ENCODE measurements at places on chromosomes 1 and 21.

GRCh38 chr1:25066256-25066655 is 136.2 kb upstream of the RUNX3 start:
- no peak for DNase-seq

DNA sequence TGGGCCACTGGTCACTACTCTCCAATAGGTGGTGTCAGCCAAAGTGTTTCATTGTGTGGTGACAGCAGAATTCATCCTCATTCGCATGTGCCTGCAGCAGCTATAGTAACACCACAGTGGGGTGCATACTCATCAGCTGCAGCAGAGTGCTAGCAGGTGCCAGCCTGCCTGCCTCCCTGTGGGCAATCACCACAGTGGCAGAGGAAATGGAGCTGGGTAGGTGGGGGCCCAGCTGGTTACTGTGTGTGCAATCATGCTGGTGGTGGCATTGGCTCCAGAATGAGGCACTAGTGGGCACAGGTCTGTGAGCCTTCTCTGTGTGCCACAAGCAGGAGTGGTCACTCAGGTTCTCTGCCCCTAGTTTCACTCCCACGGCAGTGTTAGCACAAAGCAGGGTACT is 579.2 kb downstream of the PTPRC start:
- no peak for DNase-seq

GRCh38 chr1:155834296-155834926 is 22.6 kb downstream of the GON4L start:
- DNase-seq: no peak

GRCh38 chr1:200733907-200734306 is 4.8 kb upstream of the CAMSAP2 start:
- DNase-seq: no peak

DNA sequence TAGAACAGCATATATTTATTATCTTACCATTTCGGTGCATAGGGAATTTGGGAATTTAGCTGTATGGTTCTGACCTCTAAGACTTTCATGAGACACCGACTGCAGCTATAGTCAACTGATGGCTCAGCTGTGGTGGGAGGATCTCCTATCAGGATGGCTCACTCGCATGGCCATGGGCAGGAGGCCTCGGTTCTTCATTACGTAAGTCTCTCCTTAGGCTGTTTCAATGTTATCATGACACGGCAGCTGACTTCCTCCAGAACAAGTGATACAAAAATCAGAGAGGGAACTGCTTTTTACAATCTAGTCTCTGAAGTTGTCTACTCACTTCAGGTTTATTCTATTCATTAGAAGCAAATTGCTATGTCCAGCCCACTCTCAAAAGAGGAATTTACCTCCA is 13.3 kb upstream of the CAPN8 start:
- no peak for DNase-seq

GRCh38 chr1:37486680-37487618 is 12.6 kb downstream of the ZC3H12A start:
- peak; percentile 64 for DNase-seq

- no peak for DNase-seq
Observed at GRCh38 chr1:171107262-171107940, 16.7 kb downstream of the FMO3 start.

DNA sequence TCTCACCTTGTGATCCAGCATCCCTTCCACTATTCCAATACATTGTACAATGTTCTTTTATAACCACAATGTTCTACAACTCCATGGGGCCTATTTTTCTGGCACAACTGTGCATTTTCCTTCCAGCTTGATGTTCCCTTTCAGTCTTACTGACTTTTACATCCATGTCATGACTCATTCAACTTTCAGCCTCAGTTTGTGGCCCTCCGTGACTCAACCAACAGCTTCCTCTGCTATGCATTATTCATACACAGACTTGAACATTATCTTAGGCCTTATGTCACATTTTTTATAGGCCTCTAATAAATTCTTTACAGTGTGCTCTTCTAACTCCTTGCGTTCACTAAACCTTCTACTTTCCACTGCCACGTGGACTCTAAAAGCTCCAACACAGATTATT is 119.4 kb upstream of the PRMT6 start:
- no peak for DNase-seq

- DNase-seq: no peak
Observed at GRCh38 chr1:3186526-3186921, 117.5 kb downstream of the PRDM16 start.

DNA sequence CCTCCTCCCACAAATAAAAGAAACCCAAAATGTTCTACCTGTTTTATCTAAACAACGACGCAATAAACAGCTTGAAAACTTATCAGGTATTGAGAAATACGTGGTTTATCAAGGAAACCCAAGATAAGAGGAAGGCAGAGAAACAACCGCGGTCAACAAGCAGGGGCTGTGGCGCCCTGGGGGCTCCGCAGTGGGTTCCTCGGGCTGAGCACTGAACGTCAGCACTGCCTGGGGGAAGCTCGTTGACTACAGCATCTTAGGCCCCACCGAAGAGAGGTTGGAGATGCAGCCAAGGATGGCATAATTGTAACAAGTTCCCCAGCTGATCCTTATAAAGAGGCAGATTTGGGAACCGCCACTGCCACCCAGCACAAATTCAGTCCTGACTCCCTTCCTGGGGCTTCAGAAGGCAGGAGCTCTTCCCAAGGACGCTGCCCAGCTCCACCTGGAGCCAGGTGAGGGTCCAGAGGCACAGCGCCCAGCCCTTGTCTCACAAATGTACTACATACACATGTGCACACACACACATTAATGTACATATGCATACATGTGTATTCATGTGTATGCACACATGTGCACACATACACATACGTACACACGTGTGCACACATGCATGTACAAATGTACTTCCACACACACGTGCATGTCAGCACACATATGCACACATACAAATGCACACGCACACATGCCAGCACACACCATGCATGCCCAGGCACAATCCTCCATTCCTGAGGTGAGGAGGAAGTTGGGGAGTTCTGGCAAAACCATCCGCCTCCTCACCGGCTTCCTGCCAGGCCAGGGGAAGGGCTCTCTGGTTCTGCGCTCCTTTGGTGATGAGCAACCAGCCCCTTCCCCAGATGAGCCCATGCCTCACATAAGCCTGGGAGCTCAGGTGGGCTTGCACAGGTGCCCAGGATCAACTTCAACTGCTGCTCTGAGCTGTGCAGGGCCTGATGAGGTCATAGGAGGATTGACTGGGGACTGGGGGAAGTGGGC is 251.1 kb downstream of the NPHP4 start:
- DNase-seq: no peak

- DNase-seq: no peak
Observed at GRCh38 chr1:71583756-71584155, 502.9 kb upstream of the ZRANB2 start.

DNA sequence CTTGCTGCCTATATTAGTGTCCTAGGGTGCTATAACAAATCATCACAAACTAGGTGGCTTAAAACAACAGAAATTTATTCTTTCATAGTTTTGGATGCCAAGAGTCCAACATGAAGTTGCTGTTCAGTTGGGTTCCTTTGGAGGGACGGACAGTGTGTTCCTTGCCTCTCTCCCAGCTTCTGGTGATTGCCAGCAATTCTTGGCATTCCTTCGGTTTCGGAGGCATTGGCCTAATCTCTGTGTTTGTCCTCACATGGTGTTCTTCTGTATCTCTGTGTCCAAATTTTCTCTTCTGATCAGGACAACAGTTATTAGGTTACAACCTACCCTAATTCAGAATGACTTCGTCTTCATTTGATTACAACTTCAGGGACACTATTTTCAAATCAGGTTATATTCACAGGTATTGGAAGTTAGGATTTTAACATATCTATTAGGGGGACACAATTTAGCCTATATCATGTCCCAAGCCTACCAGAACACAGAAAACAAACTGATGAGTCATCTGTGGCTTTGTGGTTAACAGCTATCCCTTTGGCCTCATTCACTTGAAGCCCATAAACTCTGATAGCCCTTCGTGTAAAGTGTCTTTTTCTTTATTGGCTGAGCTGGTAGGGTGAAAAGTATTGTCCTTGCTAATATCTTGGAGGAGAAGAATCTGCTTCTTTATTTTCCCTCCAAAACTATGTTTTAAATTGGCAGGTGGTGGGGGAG is 83.2 kb upstream of the PAPPA2 start:
- DNase-seq: no peak

DNA sequence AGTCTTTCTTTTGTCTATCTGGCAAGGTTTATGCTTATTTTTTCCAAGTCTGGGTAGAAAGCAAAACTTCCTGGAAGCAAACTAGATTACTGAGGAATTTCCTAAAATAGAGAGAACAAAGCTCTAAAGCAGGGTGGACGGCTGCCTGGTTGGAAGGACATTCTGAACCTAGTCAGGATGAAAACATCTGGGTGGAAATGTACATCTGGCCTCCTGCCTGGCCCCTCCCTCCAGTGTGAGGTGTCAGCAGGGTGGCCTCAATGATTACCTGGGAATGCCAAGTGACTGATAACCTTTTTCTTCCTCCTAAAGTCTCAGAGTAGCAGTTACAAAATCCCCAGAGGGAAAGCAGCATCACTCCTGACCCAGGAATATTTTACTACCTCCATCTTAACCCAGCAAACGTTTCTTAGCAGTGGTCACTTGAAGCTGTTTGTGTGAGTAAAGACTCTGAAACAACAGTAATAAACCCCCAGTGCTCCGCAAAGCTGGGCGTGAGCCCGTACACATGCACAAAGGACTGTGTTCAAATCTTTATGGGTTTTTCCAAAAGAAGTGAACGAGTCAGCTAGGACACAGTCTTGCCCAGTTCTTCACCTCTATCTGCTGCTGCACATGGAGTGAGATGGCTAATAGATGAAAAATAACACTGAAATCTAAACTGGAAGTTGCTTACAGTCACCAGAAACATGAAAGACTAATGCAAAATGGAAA is 18.9 kb downstream of the ANGPTL7 start:
- no peak for DNase-seq

DNA sequence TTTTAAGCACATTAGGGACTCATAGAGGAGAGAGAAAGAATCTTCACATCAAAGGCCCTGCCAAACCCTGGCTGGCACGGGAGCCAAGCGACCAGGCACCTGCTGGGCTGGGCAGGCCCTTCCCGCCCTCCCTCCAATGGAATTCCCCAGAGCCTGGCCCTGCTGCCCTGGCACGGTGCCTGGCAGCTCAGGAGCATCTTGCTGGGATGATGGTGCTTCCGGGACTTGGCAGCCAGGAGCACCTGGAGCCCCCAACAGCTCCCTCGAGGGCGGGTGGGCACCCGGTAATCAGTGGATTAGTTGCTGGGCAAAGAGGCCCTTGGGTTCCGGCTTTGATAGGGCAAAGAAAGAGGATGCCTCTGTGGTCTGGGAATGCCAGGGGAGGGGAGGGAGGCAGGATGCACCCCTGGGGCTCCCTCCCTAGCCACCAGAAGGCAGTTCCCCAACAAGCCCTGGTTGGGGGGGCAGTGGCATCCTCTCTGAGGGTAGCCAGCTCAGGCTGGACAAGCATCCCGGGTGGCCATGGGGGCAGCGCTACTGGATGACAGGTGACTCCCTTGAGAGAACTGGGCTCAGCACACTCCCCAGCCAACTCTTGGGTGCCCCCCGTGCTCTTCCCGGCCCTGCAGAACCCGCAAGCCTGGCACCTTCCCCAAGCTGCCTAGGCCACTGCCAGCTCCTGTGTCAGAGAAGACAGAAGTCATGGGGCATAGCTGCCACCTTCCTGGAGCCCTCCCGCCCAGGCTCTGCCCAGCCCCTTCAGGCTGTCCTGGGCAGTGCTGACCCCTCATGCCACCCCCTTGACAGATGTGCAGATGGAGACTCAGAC is 26.4 kb downstream of the KRTAP10-1 start:
- DNase-seq: no peak

DNA sequence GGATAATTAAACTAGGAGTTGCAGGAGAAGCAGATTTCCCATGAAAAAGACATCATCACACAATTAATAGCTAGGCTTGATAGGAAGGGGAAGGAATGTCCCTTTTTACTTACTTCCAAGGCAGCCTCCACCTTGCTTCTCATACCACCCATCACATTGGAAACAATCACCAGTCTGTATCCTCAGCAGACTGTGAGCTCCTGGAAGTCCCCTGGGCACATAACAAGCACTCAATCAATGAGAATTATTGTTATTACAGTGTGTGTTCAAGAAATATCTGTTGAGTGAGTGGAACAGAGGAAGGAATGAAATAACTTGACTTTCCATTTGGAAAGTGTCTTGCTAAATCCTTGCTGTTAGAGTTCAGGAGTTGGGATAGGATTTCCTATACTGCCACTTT is 36.2 kb downstream of the HIVEP3 start:
- no peak for DNase-seq

GRCh38 chr1:54597455-54598030 is 25.8 kb downstream of the FAM151A start:
- DNase-seq: no peak

DNA sequence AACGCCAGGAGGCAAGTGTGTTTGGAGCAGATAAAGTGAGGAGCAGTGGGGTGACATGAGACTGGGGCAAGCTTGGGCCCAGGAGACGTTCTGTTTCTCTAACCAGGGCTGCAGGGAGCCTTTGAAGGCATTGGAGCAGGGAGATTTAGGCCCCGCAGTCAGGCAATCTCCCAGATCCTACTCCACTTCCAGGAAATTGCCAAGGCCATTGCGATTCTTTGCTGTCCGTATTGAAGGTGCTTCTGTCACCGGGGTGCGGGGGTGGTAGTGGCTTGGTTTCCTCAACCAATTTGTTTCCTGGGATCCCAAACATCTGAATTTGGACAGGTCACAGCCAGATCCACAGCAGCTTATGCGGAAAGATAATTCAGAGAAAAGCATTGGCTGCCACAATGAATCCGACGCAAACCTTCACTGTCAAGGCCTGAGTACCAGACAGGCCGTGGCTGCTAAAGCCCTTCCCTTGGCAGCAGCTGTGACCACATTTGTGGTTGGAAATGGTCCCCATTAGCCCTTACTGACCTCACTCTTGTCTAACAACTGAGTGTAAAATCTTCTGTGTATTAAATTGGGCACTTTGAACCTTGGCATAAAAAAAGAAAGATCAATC is 385.6 kb downstream of the PTPRU start:
- DNase-seq: no peak

DNA sequence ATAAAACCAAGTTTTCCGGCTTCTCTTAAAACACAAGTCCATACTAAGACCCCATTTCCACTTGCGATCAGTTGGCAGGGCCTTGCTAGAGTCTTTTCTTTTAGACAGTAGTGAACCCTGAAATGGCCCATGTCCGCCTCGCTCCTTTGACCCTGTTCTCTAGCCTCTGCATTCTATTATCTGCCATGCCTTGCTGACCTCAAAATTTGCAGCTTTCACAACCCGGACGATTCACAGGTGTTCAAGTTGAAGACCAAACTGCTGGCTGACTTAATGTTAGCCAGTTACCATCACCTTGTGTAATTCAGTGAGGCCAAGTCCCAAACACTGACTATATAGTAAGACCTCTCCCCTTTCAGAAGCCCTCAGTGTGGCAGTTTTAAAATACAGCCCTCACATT is 174.2 kb downstream of the PCP4 start:
- no peak for DNase-seq
